Memory B cell (primary cell): ENCODE measurements at places on chromosomes 7 and 10.
A peak's percentile ranks its signal among the peaks of the same experiment; 100 is the strongest.

DNA sequence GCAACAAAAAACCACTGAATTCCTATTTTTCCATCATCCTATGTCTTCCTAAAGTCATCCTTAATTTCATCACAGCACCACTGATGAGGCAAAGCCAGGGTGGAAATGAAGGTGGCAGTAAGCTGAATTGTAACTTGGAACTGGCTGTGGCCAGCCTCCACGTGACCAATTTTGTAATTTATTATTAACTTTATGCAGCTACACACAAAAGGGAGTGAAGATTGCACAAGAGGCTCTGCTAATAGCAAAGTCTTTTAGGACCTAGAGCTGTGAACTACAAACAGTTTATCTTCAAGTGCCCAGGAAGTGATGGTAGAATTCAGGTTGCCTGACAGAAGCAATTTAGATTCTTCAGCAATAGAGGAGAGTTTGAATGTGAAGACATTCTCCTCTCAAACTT is 176.4 kb downstream of the CCDC71L start:
- no peak overlapping the region for H3K27ac ChIP-seq
- no peak for DNase-seq
- no peaks in the 10 kb centered on the region for H3K4me1 ChIP-seq
- H3K27me3 ChIP-seq, result peaks cover 2% of the 10 kb centered on the region
- H3K4me3 ChIP-seq, result no peak overlapping the region

DNA sequence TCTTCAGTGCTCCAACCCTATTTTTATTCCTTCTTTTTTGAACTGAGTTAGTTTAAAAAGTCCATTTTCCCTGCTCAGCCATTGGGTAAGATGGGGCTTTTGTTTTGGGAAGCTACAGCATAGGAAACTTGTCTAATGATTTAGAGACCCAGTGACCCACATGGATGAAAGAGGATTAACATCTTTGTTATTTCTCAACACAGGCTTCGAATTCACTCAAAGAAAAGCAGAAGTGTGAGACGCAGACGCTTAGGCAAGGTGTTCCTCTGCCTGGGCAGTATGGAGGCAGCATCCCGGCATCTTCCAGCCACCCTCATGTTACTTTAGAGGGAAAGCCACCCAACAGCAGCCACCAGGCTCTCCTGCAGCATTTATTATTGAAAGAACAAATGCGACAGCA is 152.0 kb downstream of the HDAC9 start:
- H3K27ac ChIP-seq, result no peak overlapping the region
- H3K4me3 ChIP-seq, result no peak overlapping the region
- H3K4me1 ChIP-seq, result no peaks in the 10 kb centered on the region

DNA sequence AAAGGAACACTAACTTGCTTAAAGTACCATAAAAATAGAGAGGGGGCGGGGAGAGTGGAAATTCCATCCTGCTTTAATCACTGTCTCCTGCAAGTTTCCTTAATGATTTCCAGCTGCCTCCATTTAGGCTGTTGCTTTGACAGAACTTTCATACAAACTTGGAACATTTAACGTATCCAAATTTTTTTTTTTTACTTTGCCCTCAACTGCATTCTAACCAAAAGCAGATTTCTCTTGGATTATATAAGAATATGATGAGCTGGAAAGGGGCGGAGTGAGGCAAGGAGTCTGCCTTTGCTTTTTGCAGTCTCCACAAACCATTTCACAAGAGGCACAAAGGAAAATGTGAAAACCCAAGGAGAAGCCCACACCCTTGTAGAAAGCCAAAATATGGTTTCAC is 46.6 kb upstream of the COL1A2 start:
- H3K4me1 ChIP-seq, result peaks cover 16% of the 10 kb centered on the region
- no peaks in the 10 kb centered on the region for H3K36me3 ChIP-seq
- no peak overlapping the region for H3K27ac ChIP-seq
- DNase-seq, result no peak
- H3K4me3 ChIP-seq, result no peak overlapping the region

DNA sequence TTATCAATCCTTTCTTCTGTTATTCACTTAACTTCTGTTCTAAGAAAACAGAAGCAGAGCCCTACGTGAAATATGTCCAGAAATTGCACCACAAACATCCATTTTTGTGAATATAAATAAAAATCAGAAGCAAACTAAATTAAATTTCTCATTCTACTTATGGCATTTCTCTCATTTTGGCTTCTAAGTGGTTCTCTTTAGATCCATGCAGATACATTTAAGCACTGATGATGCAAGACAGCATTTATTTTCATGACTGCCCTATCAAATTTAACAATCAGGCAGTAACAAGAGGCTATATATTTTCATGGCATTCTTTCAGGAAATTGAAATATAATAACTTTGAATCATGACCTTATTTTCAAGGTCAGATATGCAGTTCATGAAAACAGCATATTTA is 1049.6 kb downstream of the GRM8 start:
- no peak for DNase-seq
- H3K4me3 ChIP-seq, result no peak overlapping the region
- no peaks in the 10 kb centered on the region for H3K4me1 ChIP-seq
- H3K27me3 ChIP-seq, result no peaks in the 10 kb centered on the region
- no peaks in the 10 kb centered on the region for H3K36me3 ChIP-seq
- no peak overlapping the region for H3K27ac ChIP-seq

DNA sequence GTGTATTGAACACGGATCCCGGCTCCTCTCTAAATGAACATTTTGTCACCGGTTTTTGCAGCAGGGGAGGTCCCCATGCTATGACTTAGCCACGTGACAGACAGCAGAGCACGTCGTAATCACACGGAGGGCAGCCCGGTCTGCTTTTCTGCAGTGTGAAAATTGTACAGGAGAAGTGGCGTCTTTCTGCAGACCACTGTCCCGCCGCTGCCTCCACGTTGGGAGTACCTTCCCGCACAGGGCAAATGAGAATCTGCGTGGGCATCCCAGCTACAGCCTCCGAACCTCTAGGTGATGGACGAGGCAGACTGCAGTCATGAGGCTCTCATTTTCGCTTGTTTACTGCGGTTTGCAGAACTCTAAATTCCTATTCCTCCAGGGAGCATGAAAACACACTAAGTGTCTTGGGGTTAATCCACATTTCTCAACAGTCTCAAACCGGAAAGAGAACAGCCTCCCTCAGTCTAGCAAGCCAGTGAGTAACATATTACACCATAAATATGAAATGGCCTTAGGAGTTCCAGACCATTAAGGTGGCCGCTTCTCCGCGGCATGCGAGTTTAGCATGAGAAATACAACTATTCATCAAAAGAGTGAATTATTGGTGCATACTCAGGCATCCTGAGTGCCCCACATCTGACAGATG is 89.8 kb downstream of the TCERG1L start:
- DNase-seq, result no peak
- no peaks in the 10 kb centered on the region for H3K36me3 ChIP-seq
- H3K27ac ChIP-seq, result no peak overlapping the region
- no peak overlapping the region for H3K4me3 ChIP-seq
- no peaks in the 10 kb centered on the region for H3K27me3 ChIP-seq
- no peaks in the 10 kb centered on the region for H3K4me1 ChIP-seq

- no peak overlapping the region for H3K4me3 ChIP-seq
- peaks cover 5% of the 10 kb centered on the region for H3K4me1 ChIP-seq
- no peak overlapping the region for H3K27ac ChIP-seq
- peaks cover 2% of the 10 kb centered on the region for H3K36me3 ChIP-seq
- H3K27me3 ChIP-seq, result no peaks in the 10 kb centered on the region
These were observed 39.2 kb upstream of the GARS1 start for GRCh38 chr7:30555525-30555924.

DNA sequence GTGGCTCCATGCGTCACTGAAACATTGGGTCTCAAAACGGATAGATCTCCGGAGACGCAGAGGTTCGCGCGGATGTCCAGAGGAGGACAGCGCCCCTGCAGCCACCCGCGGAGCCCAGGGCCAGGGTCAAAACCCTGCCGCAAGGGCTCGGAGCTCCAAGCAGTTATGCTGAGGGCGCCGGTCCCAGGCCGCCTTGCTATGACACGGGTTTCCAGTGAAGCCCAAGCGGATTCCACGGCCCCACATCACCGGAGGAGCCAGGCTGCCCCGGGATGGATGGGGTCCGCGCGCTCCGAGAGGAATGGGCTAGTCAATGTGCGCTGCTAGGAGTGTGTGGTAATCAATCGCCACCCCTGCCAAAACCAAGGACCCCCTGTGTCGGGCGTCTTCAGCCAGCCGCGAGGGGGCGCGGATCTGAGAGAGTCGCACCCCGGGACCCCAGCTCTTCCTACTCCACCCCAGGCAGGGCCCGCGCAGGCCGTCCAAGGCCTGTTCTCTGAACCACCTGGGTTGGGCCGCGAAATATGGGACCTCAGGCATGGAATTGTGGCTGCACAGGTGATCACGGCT is 5.6 kb upstream of the EMX2 start:
- no peak for DNase-seq
- H3K27me3 ChIP-seq, result peaks cover 26% of the 10 kb centered on the region
- no peaks in the 10 kb centered on the region for H3K36me3 ChIP-seq
- peaks cover 2% of the 10 kb centered on the region for H3K4me1 ChIP-seq
- H3K27ac ChIP-seq, result no peak overlapping the region
- no peak overlapping the region for H3K4me3 ChIP-seq

DNA sequence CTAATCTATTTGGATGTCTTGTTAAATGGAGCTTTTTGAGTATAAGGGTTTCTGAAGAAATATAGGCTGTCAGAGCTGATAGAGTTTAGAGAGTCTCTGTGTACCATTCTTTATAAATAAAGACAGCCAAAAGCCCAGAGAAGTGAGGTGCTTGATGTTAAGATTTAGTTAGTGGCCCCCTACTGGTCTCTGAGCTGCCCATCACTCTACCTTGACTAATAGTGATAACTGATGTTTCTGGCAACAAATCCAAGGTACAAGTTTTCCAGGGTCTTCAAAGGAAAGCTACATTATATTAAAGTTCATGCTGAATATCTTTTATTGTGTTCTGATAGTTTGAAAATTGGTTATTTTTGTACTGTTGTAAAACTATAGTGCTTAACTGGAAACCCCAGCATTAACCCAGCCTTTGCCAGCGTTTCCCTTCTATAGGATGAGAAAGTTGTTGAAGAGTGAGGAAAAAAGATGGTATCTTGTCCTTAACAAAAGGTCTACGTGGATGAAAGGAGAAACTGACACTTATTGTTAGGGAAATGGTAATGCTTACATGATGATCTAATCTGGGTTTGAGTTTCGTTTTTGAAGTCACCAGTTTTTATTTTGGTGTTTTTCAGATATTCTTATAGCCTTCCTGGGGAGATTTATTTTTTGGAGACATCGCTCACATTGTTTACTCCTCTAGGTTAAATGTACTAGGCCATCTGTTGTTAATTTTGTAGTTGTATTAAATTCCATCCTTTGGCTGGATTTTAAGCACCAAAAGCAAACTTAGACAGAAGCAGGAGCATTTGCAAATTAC is 79.0 kb downstream of the AUTS2 start:
- H3K36me3 ChIP-seq, result no peaks in the 10 kb centered on the region
- no peak overlapping the region for H3K27ac ChIP-seq
- H3K27me3 ChIP-seq, result no peaks in the 10 kb centered on the region
- DNase-seq, result no peak
- no peak overlapping the region for H3K4me3 ChIP-seq
- H3K4me1 ChIP-seq, result peaks cover 7% of the 10 kb centered on the region

DNA sequence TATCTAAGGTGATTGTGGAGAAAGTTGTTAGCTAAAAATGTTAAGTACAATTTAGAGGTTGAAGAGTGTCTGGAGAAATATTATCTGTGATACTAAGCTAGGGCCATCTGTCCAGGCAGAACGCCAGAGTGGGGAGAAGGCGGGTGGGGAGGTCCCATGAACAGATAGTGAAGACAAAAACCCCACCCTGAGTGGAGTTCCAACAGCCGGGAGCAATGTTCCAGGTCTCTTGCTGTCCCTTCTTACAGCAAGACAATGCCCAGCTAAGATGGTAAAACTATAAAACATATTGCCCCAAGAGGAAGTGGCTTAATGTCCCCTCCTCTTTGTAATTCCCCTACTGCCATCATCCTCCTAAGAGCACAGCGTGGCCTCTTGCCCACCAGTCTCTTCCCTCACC is 10.4 kb upstream of the IL15RA start:
- H3K4me3 ChIP-seq, result no peak overlapping the region
- H3K27me3 ChIP-seq, result peaks cover 5% of the 10 kb centered on the region
- DNase-seq, result no peak
- H3K4me1 ChIP-seq, result peaks cover 9% of the 10 kb centered on the region
- peaks cover 5% of the 10 kb centered on the region for H3K36me3 ChIP-seq

GRCh38 chr10:26739071-26739631 is 41.6 kb downstream of the PDSS1 start:
- H3K4me1 ChIP-seq, result peaks cover 46% of the 10 kb centered on the region
- H3K36me3 ChIP-seq, result peaks cover 13% of the 10 kb centered on the region
- peak overlapping the region; percentile 79 for H3K4me3 ChIP-seq
- H3K27me3 ChIP-seq, result no peaks in the 10 kb centered on the region

GRCh38 chr10:109996766-109997171 is 11.0 kb upstream of the ADD3 start:
- peaks cover 38% of the 10 kb centered on the region for H3K4me1 ChIP-seq
- no peaks in the 10 kb centered on the region for H3K36me3 ChIP-seq
- no peaks in the 10 kb centered on the region for H3K27me3 ChIP-seq
- H3K4me3 ChIP-seq, result peak overlapping the region; percentile 83

DNA sequence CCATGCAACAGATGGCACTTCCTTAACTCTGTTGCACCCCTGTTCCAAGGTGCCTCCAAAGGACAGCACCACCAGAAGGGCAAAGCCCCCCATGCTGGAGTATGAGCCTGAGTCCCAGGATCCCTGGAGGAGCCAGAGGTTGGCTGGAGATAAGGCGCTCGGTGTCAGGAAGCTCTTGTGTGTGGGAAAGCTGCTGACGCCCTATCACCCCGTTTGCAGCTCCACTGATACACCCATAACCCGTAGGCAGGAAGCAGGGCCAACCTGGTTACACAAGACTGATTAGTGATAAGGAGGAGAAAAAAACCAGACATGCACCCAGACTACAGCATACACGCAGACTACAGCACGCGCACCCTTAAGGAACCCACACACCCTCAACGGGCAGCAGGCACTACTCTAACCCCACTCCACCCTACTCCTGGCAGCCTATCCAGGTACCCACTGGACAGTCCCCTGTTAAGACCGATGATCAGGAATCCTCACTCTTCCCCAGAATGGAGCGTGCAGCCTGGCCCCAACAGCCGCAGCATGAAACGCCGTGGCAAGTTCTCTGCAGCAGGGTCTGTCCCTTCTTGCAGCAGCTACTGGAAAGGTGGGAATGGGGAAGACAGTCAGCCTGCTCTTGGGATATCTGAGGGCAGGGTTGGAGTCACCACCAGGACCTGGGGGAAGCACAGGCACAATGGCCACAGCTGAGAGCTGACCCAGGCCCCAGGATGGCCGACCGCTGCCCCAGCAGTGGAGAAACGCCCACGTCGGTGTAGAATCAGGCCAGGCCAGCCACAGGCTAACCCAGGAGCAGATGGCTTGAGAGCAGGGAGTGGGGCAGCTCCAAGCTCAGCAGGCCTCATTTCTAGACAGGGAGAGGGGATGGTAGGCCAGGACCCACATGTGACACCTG is 38.3 kb upstream of the TUBB8 start:
- no peaks in the 10 kb centered on the region for H3K36me3 ChIP-seq
- no peak overlapping the region for H3K4me3 ChIP-seq
- no peak overlapping the region for H3K27ac ChIP-seq
- DNase-seq, result no peak

GRCh38 chr10:129756912-129757901 is 206.9 kb downstream of the EBF3 start:
- no peak overlapping the region for H3K27ac ChIP-seq
- peaks cover 2% of the 10 kb centered on the region for H3K4me1 ChIP-seq
- H3K4me3 ChIP-seq, result no peak overlapping the region
- no peak for DNase-seq

GRCh38 chr10:15238555-15239335 is 70.3 kb upstream of the NMT2 start:
- no peak overlapping the region for H3K27ac ChIP-seq
- DNase-seq, result no peak
- no peak overlapping the region for H3K4me3 ChIP-seq
- peaks cover 3% of the 10 kb centered on the region for H3K27me3 ChIP-seq
- H3K36me3 ChIP-seq, result no peaks in the 10 kb centered on the region

- H3K36me3 ChIP-seq, result peaks cover 13% of the 10 kb centered on the region
- H3K27ac ChIP-seq, result no peak overlapping the region
- no peak overlapping the region for H3K4me3 ChIP-seq
- no peak for DNase-seq
- H3K4me1 ChIP-seq, result peaks cover 13% of the 10 kb centered on the region
These were observed 4.3 kb downstream of the NOC3L start for GRCh38 chr10:94358480-94358879.
